ENCODE measurements at places on chromosomes 7 and 10.

GRCh38 chr7:74214816-74215630 is 5.2 kb downstream of the LAT2 start:
- no peak for DNase-seq

DNA sequence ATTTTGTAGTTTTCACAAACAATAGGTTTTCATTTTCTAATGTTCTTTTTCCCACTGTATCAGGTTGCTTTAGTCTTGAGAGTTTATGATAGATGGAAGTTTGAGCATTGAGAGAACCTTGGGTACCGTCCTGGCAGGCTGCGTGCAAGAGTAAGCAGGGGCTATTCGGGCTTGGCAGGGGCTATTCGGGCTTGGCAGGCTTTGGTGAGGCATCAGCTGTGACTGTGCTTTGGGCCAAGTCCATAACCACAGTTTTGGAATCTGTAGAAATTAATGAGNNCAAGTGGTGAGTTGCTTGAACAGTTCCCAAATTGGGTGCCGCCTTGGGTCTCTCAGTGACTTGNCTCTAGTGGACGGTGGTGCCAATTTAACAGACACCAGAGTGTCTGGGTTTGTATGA is 424.6 kb downstream of the PAXIP1 start:
- no peak for DNase-seq

DNA sequence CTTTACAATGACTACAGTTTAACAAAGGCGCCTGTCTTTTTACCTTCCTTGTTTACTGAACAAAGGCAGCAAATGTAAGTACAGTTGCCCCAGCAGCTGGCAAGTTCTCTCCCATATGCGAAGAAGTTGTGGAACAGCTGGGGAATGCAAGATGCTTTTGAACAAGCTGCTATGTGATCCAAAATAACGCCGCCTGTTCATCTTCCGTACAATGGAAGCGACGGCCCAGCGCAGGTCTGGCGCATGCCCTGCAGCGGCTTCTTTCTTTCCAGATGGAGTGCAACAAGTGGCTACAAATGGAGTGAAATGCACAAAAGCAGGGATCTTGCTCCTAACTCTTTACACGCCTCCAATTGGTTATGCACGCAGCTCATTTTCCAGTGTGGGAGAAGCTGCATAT is 97.0 kb upstream of the SVIL start:
- DNase-seq, result no peak

- DNase-seq, result no peak
Measured at GRCh38 chr7:117195361-117196029, 127.4 kb downstream of the WNT2 start.

GRCh38 chr7:120519224-120519623 is 246.2 kb downstream of the KCND2 start:
- no peak for DNase-seq

DNA sequence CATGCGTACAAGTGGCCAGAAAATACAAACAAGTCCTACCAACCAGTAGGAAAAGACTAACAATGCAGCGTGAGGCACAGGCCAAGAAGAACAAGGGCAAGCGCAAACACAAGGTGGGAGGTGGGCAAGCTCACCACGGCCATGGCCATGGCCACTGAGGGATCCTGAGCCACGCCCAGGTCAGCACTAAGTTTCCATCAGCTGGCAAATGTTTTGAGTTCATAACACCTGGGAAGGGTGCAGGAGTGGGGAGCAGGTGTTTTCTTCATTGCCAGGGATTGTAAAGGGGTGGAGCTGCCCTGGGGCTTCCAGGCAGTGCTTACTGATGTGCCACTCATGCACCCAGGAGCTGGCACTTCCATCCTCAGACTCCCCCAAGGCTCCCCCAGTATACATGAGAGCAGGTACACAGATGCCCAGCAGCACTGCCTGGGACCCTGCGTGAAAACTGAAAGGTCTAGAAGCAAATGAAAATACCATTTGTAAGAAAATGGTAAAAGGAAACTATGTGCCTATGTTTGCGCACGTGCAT is 139.2 kb upstream of the RET start:
- DNase-seq, result no peak

GRCh38 chr7:23893176-23893941 is 183.3 kb downstream of the STK31 start:
- no peak for DNase-seq

- DNase-seq, result no peak
Measured at GRCh38 chr10:112195224-112195623, 11.7 kb upstream of the GPAM start.

DNA sequence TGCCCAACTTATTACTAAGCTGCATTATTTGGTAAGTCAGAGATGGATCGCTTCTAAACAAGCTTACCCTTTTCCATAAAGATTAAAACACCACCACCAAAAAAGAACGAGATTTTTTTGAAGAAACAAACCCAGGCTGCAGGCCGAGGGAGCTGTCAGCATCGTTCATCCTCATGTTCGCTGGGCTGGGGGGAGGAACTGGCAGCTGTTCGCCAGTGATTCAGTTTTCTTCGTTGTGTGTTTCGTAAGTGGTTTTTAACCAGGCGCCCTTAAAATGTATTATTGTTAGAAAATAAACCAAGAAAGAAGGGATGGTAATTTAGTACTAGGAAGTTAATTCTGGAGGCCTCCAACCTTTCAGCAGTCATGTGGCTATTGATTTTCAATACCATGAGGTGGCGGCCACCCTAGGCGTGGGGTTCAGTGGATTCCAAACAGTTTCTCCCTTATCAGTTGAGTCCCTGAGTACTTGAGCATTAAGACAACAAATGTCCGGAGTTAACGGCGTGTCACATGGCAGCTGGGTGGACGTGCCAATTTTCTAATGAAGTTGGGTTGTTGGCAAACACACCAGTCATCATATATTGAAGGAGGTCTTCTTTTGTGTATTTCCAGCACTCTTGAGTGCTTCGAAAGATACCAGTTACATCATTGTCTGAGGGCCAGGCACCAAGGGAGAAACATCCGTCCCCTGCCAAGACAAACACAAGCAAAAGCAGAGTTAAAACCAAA is 173.2 kb downstream of the EBF3 start:
- no peak for DNase-seq

GRCh38 chr7:3482147-3482921 is 181.3 kb downstream of the SDK1 start:
- DNase-seq, result no peak

- peak; percentile 46 for DNase-seq
Measured at GRCh38 chr10:119270762-119271366, 63.5 kb downstream of the GRK5 start.

GRCh38 chr7:132782777-132783640 is 206.7 kb upstream of the PLXNA4 start:
- DNase-seq, result no peak

- DNase-seq, result no peak
Measured at GRCh38 chr7:69564454-69565417, 33.5 kb upstream of the AUTS2 start.

GRCh38 chr7:33831389-33832141 is 73.8 kb upstream of the BMPER start:
- DNase-seq, result no peak

- no peak for DNase-seq
Measured at GRCh38 chr10:31920538-31920937, 8.1 kb downstream of the ARHGAP12 start.

- no peak for DNase-seq
Measured at GRCh38 chr7:98077762-98078161, 28.9 kb upstream of the LMTK2 start.
